Effector memory CD8-positive, alpha-beta T cell (primary cell): ENCODE measurements at places on chromosomes 1 and 21.
A peak's percentile ranks its signal among the peaks of the same experiment; 100 is the strongest.

GRCh38 chr1:24483441-24483840 lies 19.2 kb upstream of the RCAN3 start:
- no peak for DNase-seq

DNA sequence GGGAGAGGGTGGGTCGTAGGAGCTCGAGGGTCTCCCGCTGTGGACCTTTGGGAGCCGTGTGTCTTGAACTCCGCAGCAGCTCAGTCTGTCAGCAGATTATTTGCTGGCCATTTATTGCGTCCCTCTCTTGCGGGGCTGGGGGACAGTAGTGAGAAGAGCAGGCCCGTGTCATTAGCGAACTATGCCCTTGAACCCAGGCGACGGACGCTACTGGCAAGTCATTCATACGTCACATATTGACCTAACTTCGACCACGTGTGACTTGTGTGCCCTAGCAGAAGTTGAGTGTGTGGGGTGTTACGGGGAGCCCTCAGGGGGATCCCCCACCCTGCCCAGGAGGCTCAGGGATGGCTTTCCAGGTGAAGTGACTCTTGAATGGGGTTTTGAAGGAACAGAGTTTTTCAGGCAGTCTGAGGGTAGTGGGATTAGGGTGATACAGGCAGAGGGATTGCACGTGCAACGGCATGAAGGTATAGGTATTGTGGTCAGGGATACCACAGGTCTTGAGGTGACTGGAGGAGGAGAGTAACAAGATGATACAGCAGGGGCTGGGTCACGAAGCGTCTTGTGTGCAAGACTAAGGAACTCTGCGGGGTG lies 13.0 kb downstream of the RCC1 start:
- peak; percentile 25 for DNase-seq

- DNase-seq: no peak
Observed at GRCh38 chr1:21285055-21285372, 5.2 kb downstream of the ECE1 start.

- no peak for DNase-seq
Observed at GRCh38 chr21:41545500-41546359, 37.8 kb upstream of the TMPRSS2 start.

- no peak for DNase-seq
Observed at GRCh38 chr1:214403431-214403830, 122.5 kb downstream of the SMYD2 start.

DNA sequence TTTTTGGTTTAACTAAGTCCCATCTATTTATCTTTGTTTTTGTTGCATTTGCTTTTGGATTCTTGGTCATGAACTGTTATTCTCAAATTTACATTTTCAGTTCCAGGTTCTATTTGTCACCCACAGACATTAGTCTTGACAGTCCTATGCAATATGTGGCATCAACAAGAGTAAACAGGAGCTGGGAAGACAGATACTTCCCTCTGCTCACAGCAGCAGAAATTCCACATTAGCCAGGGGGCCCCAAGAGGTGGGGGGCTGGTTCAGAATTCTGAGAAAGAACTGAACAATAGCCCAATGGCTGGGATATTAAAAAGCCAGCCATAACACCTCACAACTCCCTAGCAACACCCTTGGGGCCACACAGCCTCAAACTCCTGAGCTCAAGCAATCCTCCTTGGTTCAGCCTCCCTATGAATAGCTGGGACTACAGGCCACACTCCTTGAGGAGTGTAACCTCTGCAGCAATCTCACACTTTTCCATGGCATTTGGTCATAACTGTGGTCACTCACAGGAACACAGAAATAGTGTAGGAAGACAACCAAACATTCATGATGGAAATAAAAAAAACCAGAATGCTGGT lies 67.8 kb downstream of the ERG start:
- no peak for DNase-seq

- no peak for DNase-seq
Observed at GRCh38 chr1:226123212-226123560, 60.7 kb downstream of the H3-3A start.

DNA sequence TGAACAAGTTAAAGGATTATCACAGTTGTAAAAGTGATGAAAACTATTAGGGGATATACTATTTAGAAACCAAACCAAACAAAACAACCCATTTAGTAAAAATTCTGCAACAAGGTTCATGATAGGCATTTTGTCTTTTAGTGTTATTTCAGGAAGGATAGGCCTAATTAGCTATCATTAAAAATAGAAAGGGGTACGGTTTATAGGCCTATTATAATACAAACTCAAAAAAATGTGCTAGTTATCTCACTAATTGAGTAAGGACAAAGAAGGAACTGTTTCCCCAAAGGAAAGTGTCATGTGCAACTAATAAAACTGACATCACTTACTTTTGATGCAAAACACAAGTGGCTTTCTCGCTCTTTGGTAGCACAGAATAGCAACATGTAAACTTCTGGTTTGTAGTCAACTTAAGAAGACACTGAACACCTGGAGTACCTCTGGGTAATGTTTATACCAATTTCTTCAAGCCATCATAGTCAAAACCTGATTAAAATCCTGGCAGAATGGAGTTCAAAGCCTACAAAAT lies 28.5 kb downstream of the SLC16A1 start:
- DNase-seq: no peak

DNA sequence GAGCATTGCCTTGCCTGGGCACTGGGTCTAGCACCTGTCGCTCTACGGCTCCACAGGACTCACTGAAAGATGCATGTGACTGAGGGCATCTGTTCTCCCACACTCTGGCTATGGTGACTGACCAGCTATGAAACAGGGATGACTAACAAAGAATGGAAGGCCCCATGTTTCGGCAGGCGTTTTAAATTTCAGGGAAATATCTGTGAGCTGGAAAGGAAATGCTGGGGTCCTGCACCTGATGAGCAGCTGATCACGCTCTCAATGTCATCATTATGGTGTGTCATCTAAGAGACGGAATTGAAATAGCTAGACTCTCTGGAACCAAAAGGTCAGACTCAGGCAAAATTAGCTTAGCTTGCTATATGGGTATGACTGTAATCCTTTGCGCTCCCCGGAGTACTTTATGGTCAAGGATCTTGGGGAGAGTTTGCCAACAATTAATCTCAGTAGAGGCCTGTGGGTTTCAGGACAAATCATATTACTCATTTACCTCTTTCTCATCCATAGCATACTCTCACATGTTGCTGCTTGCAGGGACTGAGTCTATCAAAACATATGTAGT lies 24.5 kb upstream of the PALMD start:
- no peak for DNase-seq

- DNase-seq: no peak
Observed at GRCh38 chr1:167159782-167160181, 60.9 kb upstream of the POU2F1 start.

DNA sequence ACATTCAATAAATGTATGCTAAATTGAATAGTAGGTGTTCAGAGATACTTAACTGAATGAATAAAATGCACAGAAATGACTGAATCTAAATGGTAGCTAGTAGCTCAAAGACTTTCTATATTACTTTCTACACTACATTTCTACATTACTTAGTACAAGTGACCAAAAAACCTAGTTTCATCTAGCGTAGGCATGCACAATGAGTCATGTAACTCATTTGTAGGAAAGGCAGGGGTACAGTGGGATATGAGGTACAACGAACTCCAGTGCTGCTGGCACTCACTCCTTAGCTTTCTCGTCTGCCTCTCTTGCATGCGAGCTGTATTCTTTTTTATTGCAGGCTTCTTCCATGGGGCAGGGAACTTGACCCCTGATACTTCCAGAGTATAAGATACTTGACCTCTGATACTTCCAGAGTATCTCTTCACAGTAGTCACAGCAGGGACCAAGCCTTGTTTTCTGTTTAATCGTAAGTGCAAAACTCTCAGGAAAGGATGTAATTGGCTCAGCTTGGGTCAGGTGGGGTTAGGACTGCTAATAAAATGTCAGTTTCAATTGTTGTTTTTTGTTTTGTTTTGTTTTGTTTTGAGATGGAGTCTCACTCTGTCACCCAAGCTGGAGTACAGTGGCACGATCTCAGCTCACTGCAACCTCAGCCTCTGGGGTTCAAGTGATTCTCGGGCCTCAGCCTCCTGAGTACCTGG lies 4.9 kb upstream of the ATP2B4 start:
- no peak for DNase-seq

GRCh38 chr1:202664083-202664482 lies 46.2 kb downstream of the SYT2 start:
- DNase-seq: no peak

DNA sequence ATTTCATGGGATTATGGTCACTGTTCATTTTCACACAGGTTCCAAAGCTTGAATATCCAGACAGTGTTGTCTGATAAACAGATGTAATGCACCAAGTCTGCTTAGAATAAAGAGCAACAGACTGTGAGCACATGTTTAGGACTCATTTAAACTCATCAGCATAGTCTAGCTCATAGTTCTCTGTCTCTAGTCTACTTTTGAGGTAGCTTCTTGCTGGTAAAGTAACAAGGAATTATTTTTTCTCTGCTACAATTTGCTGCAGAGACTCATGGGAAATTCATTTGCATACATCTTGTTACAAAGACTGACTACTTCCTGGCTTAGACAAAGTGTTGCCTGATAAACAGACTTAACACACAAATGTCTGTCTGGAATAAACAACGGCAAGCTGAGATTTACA lies 187.2 kb downstream of the NFIA start:
- no peak for DNase-seq

DNA sequence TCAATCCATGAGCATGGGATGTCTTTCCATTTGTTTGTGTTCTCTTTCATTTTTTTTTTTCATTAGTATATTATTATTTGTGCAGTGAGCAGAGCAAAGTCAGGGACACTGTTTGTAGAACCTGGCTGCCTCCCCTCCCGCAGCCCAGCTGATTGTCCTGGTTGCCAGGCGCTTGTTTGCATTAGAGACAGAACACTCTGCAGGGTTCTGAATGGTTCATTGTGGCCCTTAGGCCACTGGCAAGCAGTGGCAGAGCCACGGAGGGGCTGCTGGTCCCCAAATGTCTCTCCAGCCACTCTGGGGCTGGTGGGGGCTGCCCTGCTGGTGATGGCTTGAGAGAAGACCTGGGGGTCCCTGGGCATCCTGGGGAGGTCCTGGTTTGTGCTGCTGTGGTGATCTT lies 29.0 kb downstream of the ETS2 start:
- no peak for DNase-seq
